ENCODE measurements at places on chromosomes 2 and 18. TPM values are rescaled to one million over a fixed set of nuclear protein-coding genes. Genes with fewer than 3 reads are reported as not detected.

Gene KRTCAP3
- 2.4 TPM for polyA plus RNA-seq

DNA sequence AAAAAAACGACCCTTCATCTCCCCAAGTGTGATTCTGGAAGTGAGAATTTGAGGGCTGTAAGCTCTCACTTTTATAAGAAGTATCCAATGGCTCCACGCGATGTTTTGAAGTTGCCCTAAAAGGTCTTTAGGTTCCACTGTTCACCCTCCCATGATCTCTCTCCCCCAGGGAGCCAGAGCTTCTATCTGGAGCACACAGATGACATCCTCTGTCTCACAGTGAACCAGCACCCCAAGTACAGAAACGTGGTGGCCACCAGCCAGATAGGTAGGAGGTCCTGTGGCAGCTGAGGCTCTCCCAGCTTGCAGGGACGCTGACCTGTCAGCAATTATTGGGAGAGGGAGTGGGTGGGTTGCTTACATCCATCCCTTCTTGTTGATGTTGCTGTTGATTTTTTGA lies 97.8 kb downstream of the RTN4 start:
- DNase-seq, result no peak

Gene OTOS
- not detected for polyA plus RNA-seq

Gene ABHD1
- 0.76 TPM for polyA plus RNA-seq
